Activated T-helper 1 cell treated with anti-CD3 and anti-CD28 coated beads, Interleukin-12 subunit alpha, Interleukin-12 subunit beta, Interleukin-2, Interleukin-4 antibody, amounts not matched to agents 30 ng/mL and 10 ng/mL and 1 ng/mL, durations not matched to agents 14 hours and 24 hours and 36 hours (primary cell): ENCODE measurements at places on chromosomes 3 and 15. TPM values are rescaled to one million over a fixed set of nuclear protein-coding genes. Genes with fewer than 3 reads are reported as not detected.

CNTN4 gene
- total RNA-seq: not detected in 2 replicates

NANOGP8 gene
- total RNA-seq: not detected in 2 replicates

UBA7 gene
- total RNA-seq: 90.3 and 97.5 TPM in 2 replicates

DNA sequence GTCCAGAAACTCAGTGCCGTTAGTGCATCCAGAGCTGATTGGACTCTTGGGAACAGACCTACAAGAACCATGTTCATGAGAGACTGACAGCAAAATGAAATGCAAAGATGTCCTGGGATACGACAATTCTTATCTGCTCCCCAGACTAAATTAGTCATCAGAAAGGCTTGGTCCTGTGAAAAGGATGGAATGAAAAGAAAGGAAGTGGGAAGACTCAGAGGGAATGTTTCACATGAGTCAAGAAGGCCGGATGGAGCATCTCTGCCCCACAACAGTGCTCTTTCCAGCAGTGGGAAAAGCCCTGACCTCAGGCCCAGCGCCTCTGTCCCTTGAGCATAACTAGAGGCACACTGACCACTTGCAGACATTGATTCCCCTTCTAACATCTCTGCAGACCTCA is 39.3 kb upstream of the UACA start:
- no peaks in the 10 kb centered on the region for H3K27me3 ChIP-seq
- no peak overlapping the region for H3K4me3 ChIP-seq
- H3K36me3 ChIP-seq: no peaks in the 10 kb centered on the region
- H3K4me1 ChIP-seq: no peaks in the 10 kb centered on the region
- DNase-seq: no peak
- H3K27ac ChIP-seq: no peak overlapping the region

CCR9 gene
- not detected in 2 replicates for total RNA-seq

DNA sequence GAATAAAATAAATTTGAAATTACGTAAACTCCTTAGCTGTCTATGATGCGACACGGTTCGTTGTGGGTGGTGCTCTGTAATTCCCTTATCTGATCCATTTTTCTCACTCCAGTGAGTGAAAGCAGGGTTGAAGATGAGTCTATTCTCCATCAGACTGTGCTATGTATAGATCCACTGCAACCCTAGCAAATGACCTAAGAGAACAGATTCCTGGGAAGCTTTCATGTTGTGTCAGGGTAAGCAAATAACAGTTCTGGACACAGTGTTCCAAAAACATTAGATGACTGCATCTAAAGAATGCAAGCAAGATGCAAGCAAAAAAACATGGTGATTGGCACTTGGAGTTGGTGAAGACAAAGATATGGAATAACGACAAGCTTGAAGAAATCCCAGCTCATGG is 239.3 kb downstream of the SLC9A9 start:
- no peak for DNase-seq
- H3K4me3 ChIP-seq: no peak overlapping the region
- H3K27ac ChIP-seq: no peak overlapping the region
- H3K4me1 ChIP-seq: no peaks in the 10 kb centered on the region
- H3K36me3 ChIP-seq: no peaks in the 10 kb centered on the region
- no peaks in the 10 kb centered on the region for H3K27me3 ChIP-seq

DNA sequence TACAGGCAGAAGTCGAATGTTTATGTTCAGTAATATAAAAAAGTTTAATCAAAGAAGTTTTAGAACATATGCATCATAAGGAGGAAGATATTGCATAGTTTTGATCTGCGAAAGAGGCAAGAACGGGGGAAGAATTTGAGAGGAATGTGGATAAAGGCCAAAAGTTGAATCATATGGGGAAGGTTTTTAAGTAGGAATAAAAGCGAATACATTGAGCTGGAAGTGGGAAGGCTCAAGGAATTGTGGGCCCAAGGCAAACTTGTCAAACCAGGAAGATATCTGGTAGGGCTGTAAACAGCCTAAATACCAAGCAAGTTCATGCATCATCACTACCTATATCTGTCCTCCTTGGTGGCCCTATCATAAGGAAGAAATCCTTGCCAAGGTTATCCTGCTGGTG is 186.9 kb downstream of the MAGI1 start:
- no peak for DNase-seq
- H3K4me1 ChIP-seq: no peaks in the 10 kb centered on the region
- no peak overlapping the region for H3K4me3 ChIP-seq

LIPH gene
- total RNA-seq: not detected in 2 replicates

FAIM gene
- total RNA-seq: 1.4 and 2.3 TPM in 2 replicates

DNA sequence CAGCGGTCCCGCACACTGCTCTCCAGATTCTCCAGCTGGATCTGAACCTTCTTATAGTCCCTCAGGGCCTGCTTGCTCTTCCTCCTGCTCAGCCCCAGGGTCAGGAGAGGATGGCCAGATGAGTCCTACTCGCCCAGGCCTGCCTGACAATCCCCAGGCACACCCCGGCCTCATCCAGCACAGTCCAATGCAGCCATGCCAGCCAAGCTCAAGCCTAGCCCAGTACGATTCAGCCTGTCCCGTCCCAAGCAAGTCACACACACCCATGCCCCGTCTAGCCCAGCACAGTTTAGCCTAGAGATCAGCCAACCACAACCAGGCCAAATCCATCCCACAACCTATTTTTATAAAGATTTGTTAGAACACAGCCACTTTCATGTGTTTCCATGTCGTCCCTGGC is 16.8 kb downstream of the PLXNB1 start:
- H3K27ac ChIP-seq: no peak overlapping the region
- no peak overlapping the region for H3K4me3 ChIP-seq
- no peaks in the 10 kb centered on the region for H3K36me3 ChIP-seq
- H3K27me3 ChIP-seq: no peaks in the 10 kb centered on the region

P3H2 gene
- not detected in 2 replicates for total RNA-seq

GRCh38 chr3:76756577-76756976 is 283.3 kb upstream of the ROBO2 start:
- no peaks in the 10 kb centered on the region for H3K27me3 ChIP-seq
- H3K27ac ChIP-seq: no peak overlapping the region
- H3K36me3 ChIP-seq: no peaks in the 10 kb centered on the region
- H3K4me1 ChIP-seq: no peaks in the 10 kb centered on the region

GRCh38 chr3:146166415-146166821 is 5.4 kb upstream of the PLOD2 start:
- peaks cover 34% of the 10 kb centered on the region for H3K27me3 ChIP-seq
- no peak overlapping the region for H3K4me3 ChIP-seq
- H3K27ac ChIP-seq: no peak overlapping the region
- no peaks in the 10 kb centered on the region for H3K36me3 ChIP-seq
- no peaks in the 10 kb centered on the region for H3K4me1 ChIP-seq

PLSCR1 gene
- total RNA-seq: 98.9 and 101 TPM in 2 replicates

PODXL2 gene
- 9.7 and 10.3 TPM in 2 replicates for total RNA-seq

GRCh38 chr15:73375755-73376305 is 7.1 kb upstream of the HCN4 start:
- peaks cover 19% of the 10 kb centered on the region for H3K27me3 ChIP-seq
- DNase-seq: no peak
- H3K27ac ChIP-seq: no peak overlapping the region
- no peak overlapping the region for H3K4me3 ChIP-seq
- no peaks in the 10 kb centered on the region for H3K36me3 ChIP-seq

GRCh38 chr3:178476886-178477285 is 59.4 kb upstream of the KCNMB2 start:
- no peak overlapping the region for H3K27ac ChIP-seq
- H3K4me3 ChIP-seq: no peak overlapping the region
- no peaks in the 10 kb centered on the region for H3K27me3 ChIP-seq
- no peak for DNase-seq
- H3K4me1 ChIP-seq: no peaks in the 10 kb centered on the region
- H3K36me3 ChIP-seq: no peaks in the 10 kb centered on the region

- H3K4me1 ChIP-seq: no peaks in the 10 kb centered on the region
- H3K36me3 ChIP-seq: no peaks in the 10 kb centered on the region
- no peak overlapping the region for H3K27ac ChIP-seq
- DNase-seq: no peak
- no peaks in the 10 kb centered on the region for H3K27me3 ChIP-seq
Observed at GRCh38 chr3:95468331-95468730, 1346.1 kb upstream of the EPHA6 start.

DNA sequence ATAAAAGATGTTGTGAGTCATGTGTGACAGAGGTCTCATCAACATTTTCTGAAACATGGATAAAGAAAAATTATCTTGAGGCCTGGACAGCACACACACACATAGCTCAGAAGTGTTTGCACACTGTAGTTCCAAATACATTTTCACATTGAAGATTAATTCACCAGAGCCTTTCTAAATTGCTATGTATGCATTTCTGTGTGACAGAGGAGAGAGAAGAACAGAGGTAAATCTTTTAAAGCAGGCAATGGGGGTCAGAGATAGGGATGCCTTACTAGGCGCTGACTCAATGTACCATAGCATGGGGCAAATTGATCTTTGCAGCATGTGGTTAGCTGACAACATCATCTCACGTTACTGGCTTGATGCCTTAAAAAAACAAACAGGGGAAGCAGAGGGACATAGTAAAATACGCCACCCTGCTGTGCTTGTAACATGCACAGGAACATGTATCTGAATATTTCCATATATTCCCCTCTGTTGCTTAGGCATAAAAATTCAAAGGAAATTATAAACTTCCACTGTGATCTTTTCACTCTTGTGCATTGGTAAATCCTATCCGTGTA is 7.7 kb downstream of the POU1F1 start:
- no peak overlapping the region for H3K27ac ChIP-seq
- peaks cover 60% of the 10 kb centered on the region for H3K4me1 ChIP-seq
- H3K27me3 ChIP-seq: peaks cover 7% of the 10 kb centered on the region
- no peak overlapping the region for H3K4me3 ChIP-seq
- DNase-seq: no peak
- H3K36me3 ChIP-seq: peaks cover 1% of the 10 kb centered on the region

- H3K27me3 ChIP-seq: peaks cover 18% of the 10 kb centered on the region
- no peak overlapping the region for H3K27ac ChIP-seq
- no peak for DNase-seq
- H3K36me3 ChIP-seq: no peaks in the 10 kb centered on the region
Observed at GRCh38 chr3:10505791-10506585, 602 bp upstream of the ATP2B2 start.

GRCh38 chr3:189735913-189736312 is 104.7 kb downstream of the TP63 start:
- H3K4me3 ChIP-seq: no peak overlapping the region
- no peaks in the 10 kb centered on the region for H3K27me3 ChIP-seq
- DNase-seq: no peak
- no peaks in the 10 kb centered on the region for H3K36me3 ChIP-seq
- H3K27ac ChIP-seq: no peak overlapping the region
- no peaks in the 10 kb centered on the region for H3K4me1 ChIP-seq

DNA sequence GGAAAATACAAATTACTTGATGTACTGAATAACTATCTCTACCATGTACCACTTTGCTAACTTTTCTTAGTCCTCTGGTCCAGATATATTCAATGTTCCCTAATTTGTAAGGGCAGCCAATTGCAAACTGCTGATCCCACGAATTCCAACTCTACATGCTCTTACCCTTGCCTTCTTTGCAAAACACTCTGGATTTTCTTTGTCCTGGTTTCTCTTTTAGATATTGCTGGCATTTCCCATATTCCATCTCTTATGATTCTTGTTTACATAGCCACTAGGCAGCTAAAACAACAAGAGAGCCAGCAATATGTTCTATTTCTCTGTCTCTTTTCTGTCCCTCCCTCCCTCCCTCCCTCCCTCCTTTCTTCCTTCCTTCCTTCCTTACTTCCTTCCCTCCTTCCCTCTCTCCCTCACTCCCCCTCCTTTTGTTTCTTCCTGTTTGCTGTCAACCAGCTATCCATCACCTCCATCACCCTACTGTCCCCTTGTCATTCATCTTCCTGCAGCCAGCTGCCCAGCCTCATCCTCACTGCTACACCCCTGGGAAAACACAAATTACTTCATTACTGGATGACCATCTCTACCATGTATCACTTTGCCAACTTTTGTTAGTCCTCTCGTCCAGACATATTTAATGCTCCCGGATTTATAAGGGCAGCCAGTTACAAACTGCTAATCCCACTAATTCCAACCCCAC is 33.8 kb downstream of the SETMAR start:
- no peak for DNase-seq
- H3K4me1 ChIP-seq: peaks cover 7% of the 10 kb centered on the region
- H3K27ac ChIP-seq: no peak overlapping the region
- no peaks in the 10 kb centered on the region for H3K36me3 ChIP-seq

DNA sequence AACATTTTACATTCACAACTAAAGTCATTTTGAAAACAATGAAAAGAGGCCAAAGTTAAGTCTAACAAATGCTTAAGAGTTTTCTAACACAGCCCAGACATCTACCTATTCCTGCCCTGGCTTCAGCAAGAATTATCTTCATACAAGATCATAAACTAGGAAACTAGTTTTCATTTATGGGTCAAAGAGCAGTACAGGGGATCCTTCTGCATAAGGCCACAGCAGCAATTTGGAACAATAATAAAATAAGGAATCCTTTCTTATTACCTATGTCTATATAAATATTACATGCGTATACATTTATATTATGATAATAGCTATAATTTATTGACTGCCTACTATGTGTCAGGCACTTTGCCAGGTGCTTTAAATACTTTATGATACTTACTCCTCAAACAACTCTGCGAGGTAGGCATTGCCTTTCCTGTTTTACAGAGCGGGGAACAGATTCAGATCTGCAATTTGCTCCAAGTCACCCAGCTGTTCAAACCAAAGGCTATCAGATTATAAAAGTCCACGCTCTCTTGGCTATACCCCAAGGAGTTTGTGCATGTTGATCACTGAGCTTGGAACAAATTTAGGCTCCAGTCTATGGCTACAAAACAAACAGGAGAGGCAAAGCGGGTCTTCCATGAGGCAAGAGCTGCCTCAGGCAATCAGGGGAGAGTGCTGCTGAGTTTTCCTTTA is 196.4 kb downstream of the RORA start:
- H3K36me3 ChIP-seq: no peaks in the 10 kb centered on the region
- no peak overlapping the region for H3K4me3 ChIP-seq
- peaks cover 30% of the 10 kb centered on the region for H3K27me3 ChIP-seq
- no peak for DNase-seq
- no peaks in the 10 kb centered on the region for H3K4me1 ChIP-seq
